ENCODE measurements at places on chromosomes 2 and 18.

DNA sequence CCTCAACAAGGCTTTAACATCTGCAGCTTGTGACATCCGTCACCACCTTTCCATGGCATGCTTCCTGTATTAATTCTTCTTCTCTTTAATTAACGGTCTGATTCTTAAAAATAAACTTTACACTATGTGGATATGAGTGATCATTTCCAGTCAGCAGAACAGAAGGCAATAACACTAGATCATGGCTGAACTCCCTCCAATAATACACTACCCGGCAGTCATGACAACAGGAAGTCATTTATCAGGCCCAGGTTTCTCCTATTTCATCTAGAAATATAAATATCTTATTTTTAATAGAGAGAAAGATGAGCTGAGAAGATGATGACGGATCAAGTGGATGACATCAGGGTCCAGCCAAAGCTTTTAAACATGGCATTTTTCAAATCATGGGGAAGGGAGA lies 792.2 kb downstream of the SLC4A3 start:
- no peak for DNase-seq

- no peak for DNase-seq
Measured at GRCh38 chr2:71554706-71555056, 101.3 kb downstream of the DYSF start.

- no peak for DNase-seq
Measured at GRCh38 chr2:206343816-206344215, 69.4 kb downstream of the ZDBF2 start.

- DNase-seq = no peak
Measured at GRCh38 chr18:8413751-8414150, 195.5 kb upstream of the RAB12 start.

DNA sequence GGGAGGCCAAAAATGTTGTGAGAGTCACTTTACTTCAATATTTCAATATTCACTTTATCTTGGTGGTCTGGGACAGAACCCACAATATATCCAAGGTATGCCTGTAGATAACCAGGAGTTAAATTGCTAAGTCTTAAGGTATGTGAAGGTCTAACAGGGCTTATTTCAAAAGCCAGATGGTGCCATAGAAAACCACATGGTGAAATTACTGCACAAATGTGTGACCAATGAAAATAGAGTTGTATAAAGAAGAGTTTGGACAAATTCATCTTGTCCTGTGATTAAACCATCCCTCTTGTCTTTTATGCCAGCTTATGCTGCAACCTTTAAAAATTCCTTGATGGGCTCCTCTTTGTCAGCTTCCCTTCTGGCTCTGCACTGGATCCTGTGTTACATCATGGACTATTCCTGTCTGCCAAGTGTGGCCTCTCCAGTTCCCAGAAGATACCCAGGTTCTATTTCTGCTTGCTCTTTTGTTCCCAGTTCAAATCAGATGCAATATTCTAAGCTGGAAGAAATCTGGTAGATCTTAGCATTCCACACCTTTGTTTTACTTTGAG lies 46.8 kb downstream of the ANTXR1 start:
- no peak for DNase-seq

DNA sequence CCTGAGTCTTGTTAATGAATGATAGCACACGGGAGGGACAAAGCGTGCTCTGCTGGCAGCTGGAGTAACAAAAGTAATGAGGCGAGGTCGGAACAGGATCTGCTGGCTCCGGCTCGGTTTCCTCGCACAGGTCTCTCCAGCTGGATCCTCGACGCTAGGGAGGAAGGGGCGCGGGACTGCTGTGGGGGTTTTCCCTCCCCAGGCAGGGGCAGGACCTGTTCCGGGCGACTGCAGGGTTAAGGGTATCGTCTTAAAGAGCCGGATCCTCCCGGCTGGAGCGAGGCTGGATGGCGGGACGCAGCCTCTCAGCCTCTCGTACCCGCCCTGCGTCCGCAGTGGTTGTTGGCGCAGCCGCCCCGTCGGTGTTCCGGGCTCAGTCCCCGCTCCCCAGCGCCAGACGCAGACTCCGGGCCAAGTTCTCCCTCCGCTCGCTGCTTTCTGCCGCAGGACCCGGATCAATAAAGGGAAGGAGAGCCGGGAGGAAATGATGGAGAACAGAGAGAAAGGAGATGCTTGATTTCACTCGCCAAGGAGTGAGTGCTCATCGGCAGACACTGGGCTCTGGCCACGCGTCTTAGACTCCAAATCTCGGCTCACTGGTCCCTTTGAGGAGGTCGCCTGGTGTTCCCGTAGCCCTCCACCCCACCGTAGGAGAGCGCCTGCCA lies 1.1 kb upstream of the LIPG start:
- no peak for DNase-seq

DNA sequence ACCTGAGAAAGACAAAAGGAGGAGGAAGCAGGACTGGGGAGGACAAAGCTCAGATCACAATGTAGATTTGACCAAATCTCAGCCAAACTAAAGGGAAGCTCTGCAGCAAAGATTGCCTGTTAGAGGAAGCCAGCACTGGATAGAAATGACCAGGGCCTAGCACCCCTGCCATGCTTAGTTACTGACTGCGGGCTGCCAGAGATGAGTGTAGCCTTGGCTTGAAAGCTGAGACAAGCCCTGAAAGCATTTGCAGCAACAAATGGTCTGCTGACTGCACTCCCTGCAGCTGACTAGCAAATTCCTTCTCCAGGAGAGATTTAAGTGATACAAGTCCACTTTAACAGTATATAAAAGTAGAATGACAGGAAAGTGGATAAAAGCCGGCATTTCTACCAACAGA lies 140.9 kb upstream of the CRIM1 start:
- no peak for DNase-seq

DNA sequence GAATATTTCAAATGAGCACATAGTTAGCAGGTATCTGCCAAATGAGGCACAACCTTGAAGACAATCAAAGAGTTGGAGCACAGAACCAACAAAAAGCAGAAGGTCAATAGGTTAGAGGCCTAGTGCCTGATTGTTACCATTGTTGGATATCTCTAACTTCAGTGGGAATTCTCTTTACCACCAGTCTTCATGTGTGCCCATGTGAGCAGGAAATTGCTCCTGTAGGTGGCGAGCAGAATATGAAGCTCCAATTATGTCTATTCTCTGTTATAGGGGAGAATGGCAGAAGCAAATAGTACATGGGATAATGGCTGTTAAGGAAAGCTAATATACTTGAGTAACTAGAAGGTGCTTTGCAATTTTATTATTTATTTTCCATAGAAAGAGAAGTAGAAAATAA lies 14.9 kb upstream of the ZNF385B start:
- no peak for DNase-seq

GRCh38 chr2:200422071-200422470 lies 87.8 kb downstream of the KCTD18 start:
- no peak for DNase-seq

- DNase-seq = no peak
Measured at GRCh38 chr2:5140347-5140746, 551.8 kb upstream of the SOX11 start.

DNA sequence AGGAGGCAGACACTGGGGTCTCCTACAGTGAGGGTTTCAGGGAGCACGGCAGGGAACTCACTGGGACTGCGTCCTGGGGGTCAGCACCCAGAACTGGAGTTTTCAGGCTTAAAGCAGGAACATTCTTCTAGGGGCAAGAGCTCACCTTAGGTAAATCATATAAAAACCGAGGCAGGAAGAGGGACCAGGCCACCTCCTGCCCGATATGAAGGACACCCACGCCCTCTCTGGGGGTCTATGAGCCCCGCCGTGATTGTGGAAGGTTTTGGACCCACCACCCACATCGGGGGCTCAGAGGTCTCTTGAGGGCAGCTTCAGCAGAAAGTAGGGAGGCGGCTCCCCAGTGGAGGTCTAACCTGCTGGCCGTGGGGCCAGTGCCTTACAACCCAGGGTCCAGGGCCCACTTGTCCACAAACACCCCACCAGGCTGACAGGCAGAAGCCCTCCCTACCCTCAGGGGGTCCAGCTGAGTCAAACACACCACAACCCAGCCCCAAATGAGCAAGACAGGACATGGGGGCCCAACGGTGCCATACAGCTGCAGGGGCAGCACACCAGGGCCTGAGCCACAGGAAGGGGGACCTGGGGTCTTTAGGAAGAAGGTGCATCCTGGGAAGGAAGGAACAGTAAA lies 25.3 kb downstream of the CROCC2 start:
- DNase-seq = no peak

- DNase-seq = no peak
Measured at GRCh38 chr2:230640540-230641011, 72.1 kb upstream of the CAB39 start.

GRCh38 chr18:77522051-77522675 lies 272.5 kb downstream of the GALR1 start:
- DNase-seq = no peak

- no peak for DNase-seq
Measured at GRCh38 chr2:228318218-228318617, 136.7 kb upstream of the SPHKAP start.

DNA sequence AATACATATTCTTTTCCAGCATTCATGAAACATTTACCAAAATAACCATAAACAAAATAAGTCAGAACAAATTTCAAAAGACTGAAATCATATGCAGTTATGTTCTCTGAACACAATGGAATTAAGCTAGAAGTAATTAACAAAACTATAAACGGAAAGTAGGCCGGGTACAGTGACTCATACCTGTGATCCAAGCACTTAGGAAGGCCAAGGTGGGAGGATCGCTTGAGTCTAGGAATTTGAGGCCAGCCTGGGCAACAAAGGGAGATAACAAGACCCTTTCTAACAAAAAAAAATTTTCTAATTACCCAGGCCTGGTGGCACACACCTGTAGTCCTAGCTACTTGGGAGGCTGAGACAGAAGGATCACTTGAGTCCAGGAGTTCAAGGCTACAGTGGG lies 14.9 kb downstream of the ATAD2B start:
- DNase-seq = no peak

DNA sequence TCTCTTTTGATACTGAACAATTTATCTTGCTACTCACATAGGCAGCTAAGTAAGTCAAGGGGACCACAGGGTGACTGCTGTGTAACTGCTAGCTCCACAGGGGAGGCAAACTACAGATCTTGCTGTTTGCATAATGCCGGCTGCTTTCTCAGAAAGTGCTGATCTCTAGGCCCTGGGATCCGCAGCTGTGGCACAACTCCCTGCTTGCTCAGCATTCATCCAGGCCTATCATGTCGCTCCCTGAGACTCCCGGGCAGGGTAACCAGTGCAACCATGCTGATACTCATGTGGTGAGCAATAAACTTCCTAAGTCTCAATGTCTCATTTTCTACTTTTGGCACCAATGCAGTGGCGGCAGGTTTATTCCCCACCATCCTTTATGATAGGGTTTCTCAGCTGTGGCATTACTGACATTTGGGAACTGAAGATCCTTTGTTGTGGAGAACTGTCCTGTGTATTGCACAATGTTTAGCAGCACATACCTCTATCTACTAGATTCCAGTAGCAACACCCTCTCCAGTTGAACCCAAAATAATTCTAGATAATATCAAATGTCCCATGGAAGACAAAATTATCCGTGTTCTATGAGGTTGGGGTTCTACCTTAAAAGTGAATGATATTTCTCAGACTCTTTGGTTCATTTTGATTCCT lies 1101.3 kb downstream of the LRP1B start:
- no peak for DNase-seq

Measured in stimulated activated CD4-positive, alpha-beta T cell treated with anti-CD3 and anti-CD28 coated beads, Interleukin-15, amount 100 ng/mL, for 48 hours (primary cell).